NCI-H187 (cell line): ENCODE measurements at places on chromosomes 13 and 19.

DNA sequence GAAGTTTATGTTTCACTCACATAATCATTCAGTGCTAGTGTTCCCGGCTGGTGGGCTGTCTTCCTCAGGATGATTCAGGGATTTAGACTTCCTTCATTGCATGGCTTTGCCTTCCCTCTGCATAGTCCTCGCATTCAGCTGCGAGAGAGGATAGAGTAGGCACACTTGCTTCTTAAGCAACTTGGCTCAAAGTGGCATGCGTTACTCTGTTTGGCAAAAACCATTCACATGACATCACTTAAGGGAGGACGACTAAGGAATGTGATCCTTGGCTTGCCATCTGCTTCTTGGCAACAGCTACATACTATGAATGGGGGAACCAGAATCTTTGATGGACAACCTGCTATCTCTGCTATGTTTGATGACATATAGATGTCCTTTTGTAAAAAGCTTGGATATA, 359.3 kb downstream of the TDRD3 start:
- no peak for DNase-seq

GRCh38 chr19:43553656-43554055, 20.7 kb downstream of the ZNF575 start:
- no peak for DNase-seq

GRCh38 chr19:6678690-6679109, 8.7 kb upstream of the TNFSF14 start:
- DNase-seq: no peak

GRCh38 chr13:28415994-28416421, 78.9 kb downstream of the FLT1 start:
- DNase-seq: no peak

GRCh38 chr19:10271543-10272086, 695 bp downstream of the ICAM1 start:
- no peak for DNase-seq

DNA sequence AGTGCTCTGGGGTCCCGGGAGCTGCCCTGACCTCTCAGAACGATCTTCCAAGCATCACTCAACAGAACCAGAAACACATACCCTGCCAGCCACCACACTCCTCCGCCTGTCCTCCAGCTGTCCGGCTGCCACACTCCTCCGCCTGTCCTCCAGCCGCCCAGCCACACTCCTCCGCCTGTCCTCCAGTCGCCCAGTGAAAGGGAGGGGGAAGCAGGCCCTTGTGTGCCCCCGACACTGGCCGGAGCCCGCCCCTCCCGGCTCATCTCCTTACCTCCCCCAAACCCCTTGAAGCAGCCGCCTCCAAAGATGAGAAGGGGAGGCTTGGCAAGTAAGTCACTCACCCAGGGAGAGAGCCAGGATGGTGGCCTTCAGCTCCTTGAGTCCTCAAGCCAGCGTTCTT, 40.2 kb downstream of the STK24 start:
- DNase-seq: no peak

DNA sequence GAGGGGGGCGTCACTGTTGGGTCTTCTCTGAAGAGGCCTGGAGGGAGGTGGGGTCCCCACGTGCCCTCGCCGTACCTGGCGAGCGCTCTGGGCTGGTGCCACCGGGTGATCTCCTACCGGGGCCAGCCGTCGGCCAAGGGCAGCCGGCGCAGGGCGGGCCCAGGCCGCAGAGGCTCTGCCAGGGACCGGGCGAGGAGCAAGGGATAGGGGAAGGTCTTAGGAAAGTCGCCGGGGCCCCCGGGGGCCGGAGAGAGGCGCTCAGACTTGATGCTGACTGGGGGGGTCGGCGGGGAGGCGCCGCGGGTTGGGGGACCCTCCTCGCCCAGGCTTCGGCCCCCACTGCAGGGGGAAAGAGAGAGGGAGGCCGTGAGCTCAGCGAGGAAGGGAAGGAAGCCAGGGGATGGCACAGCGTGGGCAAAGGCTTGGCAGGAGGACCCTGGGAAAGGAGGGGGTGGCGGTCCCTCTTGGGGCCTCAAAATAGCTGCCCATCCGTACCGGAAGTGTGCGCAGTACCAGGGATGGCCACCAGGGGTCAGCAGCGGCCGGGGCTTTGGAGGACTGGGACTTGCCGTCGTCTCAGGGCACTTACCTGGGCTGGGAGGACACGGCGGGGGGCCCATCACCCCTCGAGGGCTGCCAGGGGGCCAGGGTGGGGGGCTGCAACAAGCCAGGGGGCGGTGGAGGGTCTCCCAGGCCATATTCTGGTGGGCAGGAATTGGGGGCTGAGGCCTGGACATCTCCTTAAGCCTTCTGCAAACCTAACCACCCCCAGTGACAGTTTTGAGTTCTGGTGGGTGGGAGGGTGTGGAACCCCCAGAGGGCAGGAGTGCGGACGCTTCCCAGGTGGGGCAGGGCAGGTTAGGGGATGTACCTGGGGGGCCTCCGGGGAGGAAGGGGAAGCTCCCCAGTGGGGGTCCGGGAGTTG, 7.7 kb upstream of the TMEM161A start:
- DNase-seq: peak; percentile 8

- DNase-seq: no peak
Measured at GRCh38 chr13:53398051-53398450, 369.4 kb downstream of the OLFM4 start.

- no peak for DNase-seq
Measured at GRCh38 chr19:30481063-30481462, 108.9 kb downstream of the ZNF536 start.

GRCh38 chr13:75426421-75426820, 55.5 kb downstream of the TBC1D4 start:
- DNase-seq: no peak

GRCh38 chr19:16235811-16236652, 38.3 kb downstream of the AP1M1 start:
- no peak for DNase-seq

DNA sequence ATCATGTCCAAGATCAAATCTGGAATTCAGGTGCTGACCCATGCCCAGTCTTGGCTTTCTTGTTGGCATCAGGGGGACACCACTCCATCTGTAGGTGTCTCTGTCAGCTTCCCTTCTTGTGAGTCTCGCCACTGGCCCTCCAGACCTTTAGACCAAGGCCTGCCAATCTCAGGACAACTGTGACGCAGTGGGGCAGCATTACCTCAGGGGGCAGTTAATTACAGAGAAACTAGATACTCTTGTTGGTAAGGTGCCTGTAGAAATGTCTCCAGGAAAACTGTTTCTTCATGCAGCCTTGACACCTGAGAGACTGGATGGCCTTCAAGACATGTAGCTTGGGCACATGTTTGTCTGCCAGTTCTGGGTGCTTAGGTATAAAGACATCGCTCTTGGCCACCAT, 46.7 kb upstream of the DACH1 start:
- DNase-seq: no peak

- DNase-seq: no peak
Measured at GRCh38 chr13:99153219-99153618, 47.4 kb upstream of the UBAC2 start.
